Suppressor macrophage (primary cell): ENCODE measurements at places on chromosomes 16 and 17.
A peak's percentile ranks its signal among the peaks of the same experiment; 100 is the strongest.

DNA sequence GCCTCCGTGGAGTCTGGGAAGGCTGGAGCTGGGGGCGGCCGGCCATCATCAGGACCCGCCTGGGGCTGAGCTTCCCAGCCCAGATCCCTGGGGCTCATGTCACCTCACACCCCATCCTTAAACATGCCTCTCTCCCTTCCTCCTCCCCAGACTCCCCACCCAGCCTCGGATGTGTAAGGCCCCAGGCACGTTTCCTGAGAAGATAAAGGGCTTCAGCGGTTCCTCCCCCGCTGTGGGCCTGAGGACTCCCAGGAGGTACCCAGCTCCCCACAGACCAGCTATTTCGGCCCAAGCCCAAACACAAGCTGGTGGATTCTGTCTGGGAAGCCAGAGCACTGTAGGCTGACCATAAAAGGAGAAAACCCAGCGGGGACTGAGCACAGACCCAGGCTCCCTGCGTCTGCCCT lies 49.2 kb downstream of the MYH11 start:
- DNase-seq = no peak

- DNase-seq = peak; percentile 40
Observed at GRCh38 chr17:2214929-2215615, 88.5 kb downstream of the SMG6 start.

DNA sequence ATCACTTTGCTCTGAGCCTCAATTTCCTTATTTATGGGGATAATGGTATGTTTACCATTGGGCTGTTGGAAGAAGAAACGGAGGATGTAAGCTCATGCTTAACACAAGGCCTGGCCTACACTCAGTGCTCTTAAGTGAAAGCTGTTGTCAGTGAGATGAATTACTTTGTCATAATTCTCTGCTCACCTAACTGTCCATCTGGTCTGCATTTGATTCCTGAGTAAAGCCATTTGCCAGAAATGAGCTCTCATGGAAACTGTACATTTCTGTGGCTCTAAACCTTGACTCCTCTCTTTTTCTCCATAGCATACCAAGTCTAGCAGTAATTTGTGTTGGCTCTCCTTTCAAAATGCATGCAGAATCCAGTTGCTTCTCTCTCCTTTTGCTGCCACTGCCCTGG lies 445.7 kb downstream of the UTP18 start:
- DNase-seq = no peak

GRCh38 chr16:85231959-85232358 lies 119.7 kb upstream of the CIBAR2 start:
- DNase-seq = no peak

- DNase-seq = no peak
Observed at GRCh38 chr16:2092866-2093265, 42.8 kb downstream of the PKD1 start.
